ENCODE measurements at places on chromosomes 3 and 15.

DNA sequence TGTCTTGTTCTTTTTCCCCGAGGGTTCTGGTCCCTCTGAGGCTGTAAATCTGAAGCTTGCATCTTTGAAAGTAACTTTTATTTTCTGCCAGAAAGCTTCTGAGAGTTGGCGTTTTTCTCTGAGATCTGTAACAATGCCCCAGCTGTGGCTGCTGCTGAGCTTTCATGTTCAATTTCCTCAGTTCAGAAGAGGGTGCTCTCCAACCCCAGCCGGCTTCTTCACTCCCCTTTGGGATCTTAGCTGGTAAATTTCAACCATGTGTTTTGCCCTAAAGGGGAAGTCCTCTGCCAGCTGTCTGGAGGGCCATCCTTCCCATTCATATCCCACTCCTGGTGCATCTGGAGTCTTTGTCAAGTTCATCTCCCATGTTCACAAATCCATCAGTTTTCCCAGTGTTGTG lies 18.3 kb upstream of the CFAP100 start:
- no peak for DNase-seq

DNA sequence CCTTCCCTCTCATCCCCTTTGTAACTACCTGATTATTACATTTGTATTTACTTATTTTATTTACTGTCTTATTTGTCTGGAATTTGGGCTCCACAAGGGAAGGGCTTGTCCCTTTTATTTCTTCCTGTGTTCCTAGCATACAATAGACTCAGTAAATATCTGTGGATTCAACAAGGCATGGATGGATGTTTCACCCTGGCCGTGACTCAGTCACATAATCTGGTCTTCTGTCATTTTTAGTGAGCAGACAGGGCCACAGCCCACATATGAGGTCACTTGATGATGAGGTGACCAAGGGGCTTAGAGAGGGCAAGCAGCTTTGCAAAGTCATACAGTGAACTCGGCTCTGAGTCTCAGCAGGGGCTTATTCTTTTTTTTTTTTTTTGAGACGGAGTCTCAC lies 7.8 kb upstream of the DAG1 start:
- no peak for DNase-seq

- no peak for DNase-seq
These were observed 102.4 kb upstream of the LRIG1 start for GRCh38 chr3:66603151-66603611.

GRCh38 chr15:55630858-55631257 lies 42.7 kb upstream of the PYGO1 start:
- no peak for DNase-seq

DNA sequence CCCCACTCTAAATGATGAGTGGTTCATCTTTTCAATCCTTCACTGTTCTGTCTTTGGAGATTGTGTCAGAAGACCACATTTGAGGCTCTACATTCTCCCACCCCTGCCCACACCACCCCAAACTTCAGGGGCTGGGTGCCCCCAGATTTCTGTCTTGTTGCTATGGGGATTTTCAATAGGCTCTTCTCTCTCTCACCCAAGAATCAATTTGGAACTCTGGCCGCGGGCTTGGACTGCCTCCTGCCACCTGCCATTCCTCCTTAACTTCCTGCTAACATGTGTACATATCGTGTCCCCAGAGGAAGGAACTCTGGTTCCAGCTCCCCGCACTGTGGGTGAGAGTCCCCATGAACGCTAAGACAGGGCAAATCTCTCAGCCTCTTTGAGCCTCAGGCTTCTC lies 67.4 kb upstream of the LARS2 start:
- no peak for DNase-seq

DNA sequence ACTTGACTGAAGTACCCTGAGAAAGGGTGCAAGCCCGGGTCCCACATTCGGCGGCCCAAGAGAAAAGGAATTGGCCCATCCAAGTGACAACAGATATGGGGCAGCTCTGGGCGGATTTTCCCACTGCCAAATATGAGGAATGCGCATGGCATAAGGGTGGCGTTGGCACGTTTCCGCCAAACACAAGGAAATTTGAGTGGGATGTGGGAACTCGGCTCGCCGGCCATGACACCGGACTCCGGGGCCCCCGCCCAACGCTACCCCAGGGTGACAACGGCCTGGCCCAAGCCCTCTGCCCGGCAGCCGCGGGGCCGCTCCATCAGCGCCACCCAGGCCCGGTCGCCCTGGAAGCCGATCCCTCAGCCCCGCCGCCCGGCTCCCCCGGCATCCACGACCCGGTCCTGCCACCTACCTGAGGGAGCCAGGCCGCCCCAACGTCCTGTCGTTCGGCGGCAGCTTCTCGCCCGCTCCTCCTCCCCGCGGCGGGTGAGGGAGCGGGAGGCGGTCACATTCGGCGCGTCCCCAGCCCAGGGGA lies 449 bp downstream of the RAF1 start:
- DNase-seq = peak; percentile 36

GRCh38 chr3:12926660-12927059 lies 85.3 kb upstream of the RPL32 start:
- DNase-seq = no peak

DNA sequence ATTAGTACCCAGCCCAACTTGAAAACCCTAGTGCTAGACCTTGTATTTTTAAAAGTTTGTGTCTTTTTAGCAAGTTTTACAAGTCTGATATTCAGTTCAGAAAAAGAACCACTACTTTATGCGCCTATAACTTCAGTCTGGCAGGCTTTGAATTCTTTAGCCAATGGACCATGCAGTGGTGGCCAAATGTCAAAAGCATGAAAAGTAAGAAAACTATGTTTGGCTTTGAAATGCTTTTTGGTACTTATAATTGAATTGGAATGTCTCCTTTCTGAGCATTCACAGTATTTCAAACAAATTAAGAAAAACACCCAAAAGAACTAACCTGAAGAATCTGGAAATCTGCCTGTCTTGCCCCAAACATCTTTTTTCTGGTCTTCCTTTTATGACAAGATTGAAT lies 12.8 kb downstream of the WDR48 start:
- DNase-seq = no peak

- DNase-seq = no peak
These were observed 4.5 kb downstream of the CHST13 start for GRCh38 chr3:126528419-126528799.

GRCh38 chr3:69869643-69870042 lies 129.9 kb upstream of the SAMMSON start:
- no peak for DNase-seq

DNA sequence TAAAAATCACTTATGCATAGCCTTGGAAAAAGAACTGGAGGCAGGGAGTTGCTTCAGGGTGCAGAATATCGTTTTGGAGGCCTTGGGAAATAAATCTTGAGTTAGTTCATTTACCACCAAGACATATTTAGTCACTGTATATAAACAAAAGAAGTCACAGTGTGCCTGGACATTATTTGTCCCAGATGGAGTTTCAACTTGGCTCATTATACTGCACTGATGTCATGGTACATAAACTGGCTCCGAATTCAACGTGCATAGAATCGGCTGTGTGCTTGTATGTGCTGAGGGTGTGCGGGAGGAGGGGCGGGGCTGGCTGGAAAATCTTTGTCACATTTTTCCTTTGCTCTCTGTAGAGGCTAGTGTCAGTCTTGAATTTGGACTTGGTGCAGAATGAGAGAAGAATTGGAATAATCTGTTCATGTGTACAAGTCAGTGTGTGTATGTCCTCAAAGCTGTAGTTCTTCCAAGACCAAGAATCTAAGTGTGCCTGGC lies 86.6 kb downstream of the FNDC3B start:
- DNase-seq = no peak

DNA sequence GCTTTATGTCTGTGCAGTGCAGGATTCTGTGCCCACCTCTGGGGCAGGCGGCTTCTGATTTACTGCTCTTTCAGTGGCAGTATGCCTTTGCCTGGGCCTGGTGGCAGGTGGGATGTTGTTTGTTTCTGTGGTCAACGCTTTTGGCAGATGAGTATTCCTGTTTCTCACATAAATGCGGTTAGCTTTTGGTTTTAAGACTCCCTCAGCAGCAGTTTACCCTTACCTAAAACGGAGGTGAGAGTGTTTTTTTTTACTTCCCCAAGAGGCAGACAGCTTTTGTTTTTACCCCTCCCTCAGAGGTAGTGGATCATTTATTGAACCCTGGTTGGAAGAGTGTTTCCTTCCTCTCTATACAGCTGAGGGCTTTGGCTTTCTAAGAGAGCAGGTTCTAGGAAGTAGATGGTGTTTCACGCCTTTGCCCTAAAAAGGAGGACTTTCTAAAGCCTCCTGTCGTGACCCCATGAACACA lies 134.1 kb upstream of the PLSCR5 start:
- DNase-seq = no peak

DNA sequence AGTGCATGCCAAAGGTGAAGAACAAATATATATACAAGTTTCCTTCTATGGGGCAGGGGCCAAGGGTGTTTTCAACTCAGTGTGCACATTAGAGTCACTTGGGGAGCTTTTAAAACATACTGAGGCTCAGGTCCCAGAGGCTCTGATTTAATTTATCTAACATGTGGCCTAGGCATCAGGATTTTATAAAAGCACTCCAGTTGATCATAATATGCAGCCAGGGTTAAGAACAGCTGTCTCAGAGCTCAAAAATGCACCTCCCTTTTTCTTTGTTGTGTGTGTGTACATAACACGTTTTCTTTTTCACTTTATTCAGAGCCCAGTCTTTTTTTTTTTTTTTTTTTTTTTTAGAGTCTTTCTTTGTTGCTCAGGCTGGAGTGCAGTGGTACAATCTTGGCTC lies 57.9 kb upstream of the SETD2 start:
- no peak for DNase-seq

All from NCI-H2081 (cell line).